ENCODE measurements at places on chromosomes 11 and 22.
A peak's percentile ranks its signal among the peaks of the same experiment; 100 is the strongest.

- no peak for DNase-seq
Measured at GRCh38 chr11:69211920-69212797, 56.4 kb downstream of the SMIM38 start.

GRCh38 chr11:130478881-130479280 lies 30.4 kb downstream of the ADAMTS15 start:
- no peak for DNase-seq

DNA sequence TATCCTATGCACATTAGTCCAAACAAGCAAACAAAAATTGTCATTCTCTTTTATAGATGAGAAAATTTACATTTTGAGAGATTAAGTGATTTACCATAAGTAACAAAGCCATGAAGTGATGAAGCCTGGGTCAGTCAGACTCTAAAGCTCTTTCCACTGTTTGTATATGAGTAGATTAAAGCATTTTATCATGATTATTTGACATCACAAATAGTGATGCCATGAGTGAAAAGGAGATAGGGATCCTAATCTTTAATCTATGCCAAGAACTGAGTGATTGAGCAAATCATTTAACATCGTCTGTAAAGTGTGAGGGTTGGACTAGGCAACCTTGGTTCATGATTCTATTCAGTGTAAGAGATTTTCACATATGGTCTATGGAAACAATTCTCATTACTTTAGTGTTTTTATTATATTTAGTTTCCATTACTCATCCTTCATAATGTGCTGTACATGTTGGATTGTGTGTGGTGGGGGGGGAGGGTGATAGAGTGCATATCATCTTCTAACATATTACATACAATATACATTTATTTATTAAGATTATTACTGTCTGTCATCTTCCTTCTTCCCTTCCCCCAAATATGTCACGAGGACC lies 50.7 kb downstream of the ARHGEF12 start:
- DNase-seq: no peak

DNA sequence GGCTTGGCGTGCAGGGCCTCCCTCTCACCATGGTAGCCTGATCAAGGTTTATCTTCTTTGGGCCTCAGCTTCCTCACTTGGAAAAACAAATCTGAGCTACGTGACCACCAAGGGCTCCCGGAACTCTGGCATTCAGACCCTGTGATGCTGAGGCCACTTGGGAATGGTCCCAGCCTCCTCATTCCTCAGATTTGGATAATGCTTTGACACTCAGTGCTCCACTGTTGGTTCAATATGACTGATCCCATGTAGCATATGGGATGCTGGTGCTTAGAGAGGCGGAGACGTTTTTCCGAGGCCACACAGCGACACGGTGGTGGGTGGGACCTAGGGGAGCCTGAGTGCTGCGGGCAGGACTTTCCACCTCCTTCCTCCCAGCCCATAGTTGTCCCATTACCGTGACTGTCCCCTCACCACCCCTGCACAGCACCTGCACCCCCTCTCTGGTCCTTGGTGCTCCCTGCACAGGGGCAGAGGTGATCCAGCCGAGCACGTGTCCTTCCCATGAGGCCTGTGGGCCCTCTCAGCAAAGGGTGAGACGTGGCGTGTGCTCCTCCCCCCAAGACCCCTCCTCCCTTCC lies 23.1 kb downstream of the MB start:
- DNase-seq: no peak

DNA sequence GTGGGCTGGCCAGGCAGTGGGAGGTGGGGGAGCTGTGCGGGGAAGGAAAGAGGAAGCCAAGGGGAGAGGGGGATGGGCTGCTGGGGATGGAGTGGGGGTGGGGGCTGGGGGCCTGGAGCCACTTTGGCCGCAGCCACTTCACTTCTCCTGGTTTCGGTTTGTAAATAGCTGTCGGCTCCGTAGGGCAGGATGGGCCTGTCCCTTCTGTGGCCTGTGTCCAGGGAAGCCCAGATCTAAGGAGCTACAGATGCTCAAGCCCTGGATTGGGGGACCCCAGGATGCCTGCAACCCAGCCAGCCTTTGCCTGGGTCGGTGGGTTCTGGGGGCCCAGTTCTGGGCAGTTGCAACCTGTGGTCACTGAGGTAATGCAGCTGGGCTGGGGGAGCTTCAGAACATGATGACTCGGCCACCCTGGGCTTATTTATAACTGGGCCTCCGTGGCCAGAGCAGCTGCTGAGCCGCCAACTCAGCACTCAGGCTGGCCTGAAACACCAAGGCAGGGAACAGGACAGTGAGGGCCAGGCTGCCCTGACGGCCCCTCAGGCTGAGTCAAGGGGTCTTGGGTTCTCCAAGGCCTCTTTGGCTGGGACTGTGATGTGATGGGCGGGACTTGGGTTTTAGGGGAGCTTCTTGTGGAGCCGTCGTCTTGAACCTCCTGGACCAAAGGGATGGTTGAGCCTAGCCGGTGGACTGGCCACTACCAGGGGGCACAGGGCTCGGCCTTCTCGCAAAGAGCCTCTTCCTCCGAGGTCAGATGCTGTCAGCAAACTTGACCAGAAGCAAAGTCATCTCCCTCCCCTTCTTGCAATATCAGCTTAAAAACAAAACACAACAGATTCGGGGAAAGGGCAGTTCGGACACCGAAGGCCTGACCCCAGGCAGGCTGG lies 15.0 kb upstream of the SLC39A13 start:
- DNase-seq: peak; percentile 32

Data from renal cortical epithelial cell (primary cell).